ENCODE measurements at places on chromosomes 12 and 14.

GRCh38 chr12:61524851-61525250, 735.4 kb upstream of the USP15 start:
- DNase-seq: no peak

- no peak for DNase-seq
These were observed 23.7 kb upstream of the TDRD9 start for GRCh38 chr14:103904493-103905107.

GRCh38 chr12:59389968-59390576, 205.8 kb upstream of the SLC16A7 start:
- DNase-seq: no peak

- DNase-seq: no peak
These were observed 20.2 kb downstream of the TMEM229B start for GRCh38 chr14:67468378-67468730.

DNA sequence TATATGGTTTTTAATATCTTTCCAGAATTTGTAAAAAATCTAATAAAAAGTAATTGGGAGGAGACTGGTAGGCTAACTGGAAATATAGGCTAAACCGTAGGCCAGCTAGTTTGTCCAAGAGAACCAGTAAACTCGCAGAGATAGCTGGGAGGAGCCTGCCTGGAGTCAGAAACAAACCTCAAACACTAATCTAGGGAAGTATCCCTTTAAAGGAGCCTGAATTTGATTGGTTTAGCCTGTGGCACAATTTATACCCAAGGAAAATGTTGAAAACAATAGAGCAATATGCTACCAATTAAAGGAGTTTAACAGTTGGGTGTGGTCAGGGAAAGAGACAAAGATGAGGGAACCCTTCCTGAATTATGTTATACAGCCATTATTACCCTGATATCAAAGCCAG, 109.6 kb downstream of the EML5 start:
- no peak for DNase-seq

DNA sequence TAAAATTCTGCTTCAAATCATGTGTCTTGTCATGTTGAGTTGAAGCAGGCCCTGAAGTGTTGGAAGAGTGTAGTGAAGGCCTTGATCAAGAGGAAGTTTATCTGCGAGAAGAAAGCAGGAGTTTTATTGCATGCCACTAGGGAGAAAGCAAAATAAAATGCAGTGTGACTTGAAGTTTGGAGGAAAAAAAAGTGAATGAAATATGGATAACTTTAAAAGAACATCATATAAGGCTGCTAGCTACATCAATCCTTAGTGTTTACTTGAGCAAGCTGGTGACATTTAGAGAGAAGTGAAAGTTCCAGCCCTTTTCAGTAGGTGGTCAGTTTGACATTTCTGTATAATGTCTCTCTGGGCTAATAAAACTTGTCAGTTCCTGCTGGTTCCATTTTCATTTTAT, 841.1 kb downstream of the TMTC2 start:
- DNase-seq: no peak
